ENCODE measurements at places on chromosomes 2 and 18.
A peak's percentile ranks its signal among the peaks of the same experiment; 100 is the strongest.

- DNase-seq, result no peak
Observed at GRCh38 chr2:167404627-167405284, 516.5 kb downstream of the XIRP2 start.

DNA sequence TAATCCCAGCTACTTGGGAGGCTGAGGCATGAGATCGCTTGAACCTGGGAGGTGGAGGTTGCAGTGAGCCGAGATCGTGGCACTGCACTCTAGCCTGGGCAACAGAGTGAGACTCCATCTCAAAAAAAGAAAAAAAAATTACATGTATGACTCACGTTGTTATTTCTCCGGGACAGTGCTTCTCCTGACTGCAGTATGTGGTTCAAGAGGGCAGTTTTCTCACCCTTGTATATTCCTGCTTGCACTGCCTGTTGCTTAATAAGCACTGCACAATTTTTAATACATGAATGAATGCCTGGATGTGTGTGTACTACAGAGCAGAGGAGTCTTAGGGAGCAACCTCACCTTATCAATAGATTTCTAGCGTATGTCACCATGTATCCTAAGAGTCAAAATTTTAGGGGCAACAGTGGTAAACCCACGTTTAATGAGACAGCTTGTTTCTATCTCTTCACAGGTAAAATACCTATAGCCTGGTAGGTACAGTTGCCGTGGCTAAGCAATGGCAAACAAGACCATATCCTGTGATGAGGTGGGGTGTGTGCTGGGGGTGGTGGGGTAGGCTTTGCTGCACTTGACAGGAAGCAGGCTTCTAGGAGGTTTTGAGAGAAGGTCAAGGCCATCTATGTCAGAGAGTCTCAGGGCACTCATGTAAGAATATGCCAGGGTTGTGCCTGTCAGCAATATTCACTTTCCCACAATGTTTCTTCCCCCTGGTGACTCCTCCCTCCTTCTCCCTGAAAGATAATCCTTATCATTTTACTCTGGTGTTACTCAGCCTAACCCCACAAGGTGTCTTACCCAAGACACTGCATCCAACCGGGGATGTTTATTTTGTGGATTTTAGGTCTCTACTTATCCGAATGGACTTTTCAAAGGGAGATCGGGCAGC is 36.9 kb upstream of the MEX3C start:
- no peak for DNase-seq

- DNase-seq, result peak; percentile 35
Observed at GRCh38 chr2:171432206-171432968, 1.4 kb downstream of the METTL8 start.

DNA sequence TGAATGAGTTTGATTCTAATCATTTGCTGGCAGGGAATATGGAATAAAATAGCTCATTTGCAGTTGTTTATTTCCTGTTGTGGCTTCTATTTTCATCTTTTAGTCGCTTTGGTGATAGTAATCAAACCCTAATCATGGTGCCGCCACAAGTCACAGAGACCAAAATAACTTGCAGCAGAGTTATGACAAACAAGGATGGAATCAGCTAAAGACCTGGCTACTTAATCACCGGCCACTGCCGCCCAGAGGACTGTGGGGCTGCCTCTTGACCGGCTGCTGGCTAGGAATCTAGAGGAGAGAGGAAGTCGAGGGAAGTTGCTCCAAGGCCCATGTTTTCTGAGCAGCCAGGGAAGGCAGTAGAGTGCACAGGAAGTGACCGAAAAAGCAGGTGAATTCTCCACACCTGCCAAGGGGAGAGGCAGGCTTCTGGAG is 5.1 kb upstream of the SMAD7 start:
- DNase-seq, result peak; percentile 20

GRCh38 chr2:39469807-39470206 is 32.7 kb upstream of the MAP4K3 start:
- no peak for DNase-seq

DNA sequence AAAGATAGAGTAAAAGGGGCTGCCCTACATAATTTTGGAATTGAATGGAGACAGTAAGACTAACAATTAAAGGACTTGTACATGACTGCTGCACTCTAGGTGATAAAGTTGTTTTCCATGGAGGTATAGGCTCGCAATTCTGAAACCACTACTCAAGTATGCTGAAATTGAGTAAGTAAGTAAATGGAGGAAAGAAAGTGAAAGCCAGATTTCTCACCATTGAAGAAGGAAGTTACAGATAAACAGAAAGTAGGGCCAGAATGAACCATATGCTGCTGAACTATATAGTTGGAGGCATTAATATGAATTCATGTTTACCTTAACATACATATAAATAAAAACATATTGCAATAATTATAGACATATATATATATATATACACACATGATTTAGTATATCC is 225.7 kb upstream of the ST6GAL2 start:
- DNase-seq, result no peak

DNA sequence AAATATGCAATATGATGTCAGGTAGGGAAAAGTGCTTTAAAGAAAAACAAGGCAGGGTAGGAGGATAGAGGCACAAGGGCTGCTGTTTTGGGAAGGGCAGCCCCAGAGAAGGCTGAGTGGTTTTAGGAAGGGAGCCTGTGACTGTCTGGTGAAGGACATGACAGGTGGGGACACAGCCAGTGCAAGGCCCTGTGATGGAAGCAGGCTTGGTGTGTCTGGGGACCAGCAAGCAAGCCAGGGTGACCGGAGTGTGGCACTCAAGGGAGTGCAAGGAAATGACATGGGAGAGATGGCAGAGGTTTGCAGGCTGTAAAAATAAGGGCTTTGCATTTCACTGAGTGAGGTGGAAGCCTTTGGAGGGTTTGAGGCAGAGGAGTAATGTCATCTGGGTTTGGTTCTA is 62.0 kb downstream of the LTBP1 start:
- no peak for DNase-seq

DNA sequence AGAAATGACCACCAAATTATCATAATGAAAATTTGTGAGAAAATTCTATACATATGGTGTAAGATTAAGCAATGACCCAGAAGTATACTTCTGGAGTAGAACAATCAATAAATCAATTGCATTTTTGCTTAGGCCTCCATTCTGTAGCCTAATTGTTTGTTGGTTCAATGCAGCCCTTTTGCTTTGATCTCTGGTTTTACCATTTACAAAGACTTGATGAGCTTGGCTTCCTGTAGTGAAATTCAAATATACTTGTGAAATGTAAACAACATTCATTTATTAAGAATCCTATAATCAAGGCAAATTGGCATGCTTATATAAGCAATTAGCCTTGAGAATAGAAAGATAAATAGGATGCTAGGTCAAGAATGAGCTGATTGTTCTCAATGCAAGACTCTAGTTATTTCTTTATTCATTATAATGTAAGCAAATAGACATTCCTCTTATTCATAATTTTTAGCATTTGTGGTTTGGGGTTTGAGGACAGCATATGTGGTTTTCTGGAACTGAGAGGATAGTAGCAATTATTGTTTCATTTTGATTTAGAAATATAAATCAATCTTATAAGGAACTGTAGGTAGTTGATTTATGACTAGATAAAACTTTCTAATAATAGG is 9.7 kb downstream of the FMNL2 start:
- DNase-seq, result no peak

DNA sequence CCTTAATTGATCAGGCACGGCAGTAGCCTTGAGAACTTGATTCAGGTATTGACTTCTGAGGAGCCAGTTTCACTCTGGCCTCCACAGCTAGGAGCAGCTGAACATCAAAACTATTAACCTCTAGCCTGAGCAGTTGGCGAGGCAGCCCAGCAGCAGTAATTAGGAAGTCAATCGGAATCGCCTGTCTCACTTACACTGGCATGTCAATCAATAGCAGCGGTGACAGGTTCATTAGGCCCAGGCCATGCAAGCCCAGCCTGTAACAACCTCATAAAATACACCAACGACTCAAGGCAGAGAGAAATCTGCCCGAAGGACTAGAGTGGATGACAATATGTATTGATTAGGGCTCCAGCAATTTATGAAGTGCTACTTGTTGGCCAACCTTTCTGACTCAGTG is 255.4 kb upstream of the SKOR2 start:
- DNase-seq, result no peak

DNA sequence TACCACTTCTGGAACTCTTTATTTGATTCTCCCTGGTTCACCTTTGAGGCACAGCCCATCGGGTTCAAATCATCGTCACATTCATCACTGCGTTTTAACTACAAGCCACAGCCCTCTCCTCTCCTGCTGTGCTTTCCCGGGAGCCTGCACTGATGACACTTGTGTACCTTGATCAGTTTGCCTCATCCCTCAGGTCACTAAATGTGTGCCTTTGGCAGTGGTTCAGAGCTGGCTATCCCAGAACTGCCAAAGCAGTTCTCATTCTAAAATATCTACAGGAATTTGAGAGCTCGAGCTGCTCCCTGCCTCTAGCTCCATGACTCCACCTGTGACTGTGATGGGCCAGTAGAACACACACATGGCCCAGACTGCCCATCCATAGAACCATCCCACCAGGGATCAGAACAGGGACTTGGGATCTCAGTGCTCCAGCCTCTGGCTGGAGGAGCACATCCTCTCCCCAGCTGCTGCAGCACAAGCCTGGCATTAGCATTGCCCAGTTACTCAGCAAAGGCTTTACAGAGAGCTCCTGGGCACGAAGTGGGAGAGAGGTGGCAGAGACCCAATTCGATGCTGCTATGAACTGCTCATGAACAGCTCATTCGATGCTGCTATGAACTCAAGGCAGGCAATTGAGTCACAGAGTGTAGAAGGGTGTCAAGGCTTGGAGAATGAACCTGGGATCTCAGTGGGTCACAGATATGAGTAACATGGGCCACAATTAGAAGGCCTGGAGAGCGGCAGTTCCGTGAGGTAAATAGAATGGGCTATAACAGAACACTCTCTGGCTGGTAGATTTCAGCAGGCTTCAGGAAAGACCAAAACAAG is 41.9 kb downstream of the EVA1A start:
- no peak for DNase-seq

GRCh38 chr2:36058076-36058475 is 297.5 kb upstream of the CRIM1 start:
- DNase-seq, result no peak

- no peak for DNase-seq
Observed at GRCh38 chr2:167333245-167333644, 445.0 kb downstream of the XIRP2 start.

GRCh38 chr2:151526572-151527090 is 116.9 kb downstream of the RIF1 start:
- DNase-seq, result no peak

DNA sequence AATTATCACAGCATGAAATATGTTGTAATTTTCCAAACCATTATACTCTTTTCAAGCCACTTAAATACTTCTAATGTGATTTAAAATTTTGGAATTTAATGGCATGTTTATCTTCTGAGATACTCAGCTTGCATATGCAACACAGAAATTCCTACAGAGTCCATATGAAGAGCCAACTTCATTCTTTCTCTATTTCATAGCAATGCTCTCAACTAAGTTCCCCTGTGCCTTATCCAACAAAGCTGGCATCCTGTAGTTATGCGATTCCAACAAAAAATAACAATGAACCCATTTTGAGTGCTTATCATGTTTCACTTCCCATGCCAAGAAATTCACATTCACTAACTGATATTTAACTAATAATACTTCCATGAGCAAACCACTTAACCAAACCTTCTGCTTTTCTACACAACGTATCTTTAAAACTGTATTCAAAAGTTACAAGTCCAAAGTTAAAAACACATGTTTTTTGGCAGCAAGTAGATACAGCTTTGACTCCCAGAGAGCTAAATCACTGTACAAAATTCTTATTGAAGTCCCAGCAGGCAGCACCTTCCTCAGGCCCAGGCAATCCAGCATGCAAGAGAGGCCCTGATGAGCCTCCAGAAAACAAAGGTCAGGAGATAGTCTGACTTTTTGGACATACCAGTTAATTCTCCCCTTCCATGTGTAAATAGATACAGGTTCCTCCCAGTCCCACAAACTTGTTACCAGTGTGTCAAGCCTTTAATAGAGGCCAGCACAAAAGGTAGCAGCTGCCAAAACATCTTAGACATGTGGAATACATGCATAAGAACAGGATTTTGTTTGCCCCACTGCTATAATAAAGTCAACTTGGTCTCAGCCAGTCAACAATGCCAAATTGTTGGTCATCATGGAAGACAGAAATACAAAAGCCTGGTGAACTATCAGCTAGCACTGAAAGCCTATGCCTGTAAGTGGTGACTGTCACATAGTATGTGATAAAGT is 113.1 kb upstream of the WDR75 start:
- no peak for DNase-seq

DNA sequence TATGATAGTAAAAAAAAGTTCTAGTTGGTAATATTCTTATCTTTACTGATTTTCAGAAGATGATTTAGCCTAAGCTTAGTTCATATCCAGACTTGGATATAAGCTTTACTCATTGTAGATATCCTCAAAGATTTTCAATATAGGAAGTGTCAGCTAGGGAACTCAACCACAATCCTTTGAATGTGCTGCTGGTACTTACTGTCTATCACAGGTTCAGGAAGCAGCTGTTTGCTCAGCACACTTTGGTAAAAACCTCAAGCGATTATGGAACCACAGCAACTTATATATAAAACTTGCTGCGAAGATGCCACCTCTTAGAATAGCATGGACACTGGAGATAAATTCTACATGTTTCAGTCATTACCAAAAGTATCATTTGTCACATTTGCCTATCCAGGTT is 60.1 kb upstream of the TNFRSF11A start:
- DNase-seq, result peak; percentile 84

DNA sequence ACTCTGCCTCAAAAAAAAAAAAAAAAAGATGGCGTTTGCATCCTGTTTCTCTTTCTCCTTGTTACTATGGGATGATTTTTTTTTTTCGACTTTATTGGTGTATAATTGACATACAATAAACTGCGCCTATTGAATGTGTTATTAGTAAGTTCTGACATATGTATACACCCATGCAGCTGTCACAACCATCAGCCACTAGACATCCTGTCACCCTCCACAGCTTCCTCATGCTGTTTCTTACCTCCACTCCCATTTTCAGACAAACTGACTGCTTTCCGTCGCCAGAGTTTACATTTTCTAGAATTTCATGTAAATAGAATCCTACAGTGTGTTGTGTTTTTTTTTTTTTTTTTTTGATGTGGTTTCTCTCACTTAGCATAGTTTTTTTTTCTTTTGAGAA is 27.9 kb downstream of the RRM2 start:
- DNase-seq, result no peak

DNA sequence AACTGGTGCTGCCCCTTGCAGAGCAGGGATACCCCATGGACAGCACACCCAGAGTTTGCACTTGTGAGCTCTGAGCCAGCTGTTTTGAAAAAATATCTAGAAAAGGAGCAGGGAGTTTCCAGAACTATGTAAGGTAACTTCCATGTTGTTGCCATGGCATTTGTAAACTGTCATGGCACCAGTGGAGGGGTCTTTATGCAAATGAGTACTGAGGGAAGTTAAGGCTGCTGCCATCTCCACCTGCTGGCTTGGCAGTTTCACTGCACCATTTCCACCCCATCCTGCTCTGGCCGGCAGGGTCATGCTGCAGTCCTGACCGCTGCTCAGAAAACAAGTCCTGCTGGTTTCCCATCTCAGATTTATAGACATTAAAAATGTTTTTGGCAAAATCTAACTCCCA is 52.3 kb upstream of the SNTG2 start:
- DNase-seq, result no peak

- DNase-seq, result no peak
Observed at GRCh38 chr2:166464187-166464586, 29.9 kb downstream of the SCN7A start.

Measured in hematopoietic multipotent progenitor cell treated with erythropoietin and hydrocortisone succinate and interleukin-3 and kit ligand, for 6 days (in vitro differentiated cells).